ENCODE measurements at places on chromosomes 3 and 15.

GRCh38 chr15:73389539-73389938, 20.8 kb upstream of the HCN4 start:
- H3K36me3 ChIP-seq: no peaks in the 10 kb centered on the region
- H3K4me3 ChIP-seq: no peak overlapping the region
- DNase-seq: no peak
- H3K27me3 ChIP-seq: peaks cover 12% of the 10 kb centered on the region
- no peak overlapping the region for H3K27ac ChIP-seq

DNA sequence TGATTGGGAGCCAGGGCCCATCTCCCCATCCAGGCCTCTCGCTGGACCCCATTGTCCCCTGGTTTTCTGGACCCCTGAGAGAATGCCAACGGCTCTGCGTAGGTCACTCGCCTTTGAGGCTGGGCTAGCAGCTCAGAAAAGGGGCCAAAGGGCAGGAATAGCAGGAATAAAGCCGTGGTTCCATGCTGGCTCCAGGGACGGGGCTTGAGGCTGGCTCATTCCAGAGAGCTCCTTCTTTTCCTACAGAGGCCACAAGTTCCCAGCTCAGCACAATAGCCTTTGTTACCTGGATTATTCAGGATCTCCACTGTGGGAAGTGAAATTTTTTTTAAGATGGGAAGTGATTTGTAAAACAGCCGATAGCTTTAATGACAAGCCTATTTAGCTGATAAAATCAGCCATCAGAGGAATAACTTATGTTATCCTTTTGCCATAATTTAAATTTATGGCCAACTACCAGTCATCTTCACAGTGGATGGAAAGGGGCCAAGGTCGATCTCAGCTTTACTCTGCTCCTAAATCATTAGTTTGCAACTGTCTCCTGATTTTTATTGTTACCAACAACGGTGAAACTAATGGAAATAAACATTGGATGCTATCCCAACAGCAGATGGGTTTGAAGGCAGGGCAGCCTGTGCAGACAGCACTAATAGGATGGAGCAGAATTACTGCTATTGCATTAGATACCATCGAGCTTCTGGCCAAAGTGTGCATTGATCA, 124.3 kb downstream of the TMEM266 start:
- peaks cover 1% of the 10 kb centered on the region for H3K36me3 ChIP-seq
- DNase-seq: no peak
- no peak overlapping the region for H3K4me3 ChIP-seq
- H3K4me1 ChIP-seq: peaks cover 15% of the 10 kb centered on the region
- peaks cover 64% of the 10 kb centered on the region for H3K27me3 ChIP-seq

DNA sequence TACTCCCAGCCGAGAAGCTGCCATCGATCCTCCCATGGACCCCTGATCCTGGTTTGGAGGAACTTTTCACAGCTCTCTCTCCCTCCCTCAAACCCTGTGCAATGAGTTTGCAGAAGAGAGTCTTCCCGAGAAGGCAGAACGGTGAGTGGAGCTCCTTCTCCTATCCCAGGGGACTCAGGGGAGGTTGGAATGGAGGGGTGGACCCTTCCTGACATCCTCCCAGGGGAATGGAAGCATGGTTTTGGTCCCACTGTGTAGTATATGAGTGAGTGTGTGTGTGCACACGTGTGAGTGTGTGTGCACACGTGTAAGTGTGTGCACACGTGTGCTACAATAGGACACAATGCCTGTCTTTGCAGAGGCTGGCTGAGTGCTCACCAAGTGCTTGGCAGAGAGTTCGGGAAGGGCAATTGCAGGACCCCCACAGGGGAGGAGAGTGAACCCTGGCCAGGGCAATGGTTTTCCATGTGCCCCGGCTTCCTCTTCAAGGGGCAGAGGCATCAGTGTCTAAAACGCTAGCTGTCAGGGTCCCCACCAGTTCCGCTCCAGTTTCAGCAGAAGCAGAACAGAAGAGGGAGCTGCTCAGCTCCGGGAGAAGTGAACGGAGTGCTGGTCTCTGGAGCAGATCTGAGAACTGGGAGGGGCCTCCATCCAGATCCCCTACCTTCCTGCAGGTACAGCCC, 13.8 kb upstream of the IL16 start:
- no peak for DNase-seq
- peaks cover 59% of the 10 kb centered on the region for H3K27me3 ChIP-seq
- H3K4me3 ChIP-seq: no peak overlapping the region
- peaks cover 11% of the 10 kb centered on the region for H3K4me1 ChIP-seq
- H3K27ac ChIP-seq: no peak overlapping the region
- no peaks in the 10 kb centered on the region for H3K36me3 ChIP-seq

DNA sequence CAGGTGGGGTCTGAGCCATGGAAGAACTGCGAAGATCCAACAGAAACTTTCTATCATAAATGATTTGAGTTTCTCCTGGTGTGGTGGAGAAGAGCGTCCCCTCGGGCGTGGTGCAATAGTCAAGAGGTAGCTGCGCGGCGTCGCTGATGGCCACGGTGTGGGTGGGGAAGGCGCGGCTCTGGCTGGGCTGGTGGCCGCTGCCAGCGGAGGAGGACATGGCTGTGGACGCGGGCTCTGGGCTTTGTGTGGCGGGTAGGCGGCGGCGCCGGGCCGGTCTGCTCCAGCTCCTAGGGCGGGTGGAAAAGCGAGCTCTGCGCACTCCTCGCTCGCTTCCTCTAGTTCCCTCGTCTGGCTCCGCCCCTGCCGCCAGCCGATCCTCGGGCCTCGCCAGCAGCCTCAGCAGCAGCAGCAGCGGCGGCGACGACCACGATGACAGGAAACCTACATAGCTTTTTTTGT, 5.9 kb downstream of the STARD9 start:
- H3K4me1 ChIP-seq: peaks cover 46% of the 10 kb centered on the region
- peak overlapping the region; percentile 79 for H3K27ac ChIP-seq
- peaks cover 4% of the 10 kb centered on the region for H3K27me3 ChIP-seq
- H3K4me3 ChIP-seq: peak overlapping the region; percentile 79
- H3K36me3 ChIP-seq: peaks cover 3% of the 10 kb centered on the region
- DNase-seq: peak; percentile 92

GRCh38 chr15:49148727-49149126, 6.7 kb downstream of the COPS2 start:
- H3K4me3 ChIP-seq: no peak overlapping the region
- no peak for DNase-seq
- H3K4me1 ChIP-seq: peaks cover 44% of the 10 kb centered on the region
- H3K27ac ChIP-seq: no peak overlapping the region
- peaks cover 19% of the 10 kb centered on the region for H3K36me3 ChIP-seq
- H3K27me3 ChIP-seq: no peaks in the 10 kb centered on the region

DNA sequence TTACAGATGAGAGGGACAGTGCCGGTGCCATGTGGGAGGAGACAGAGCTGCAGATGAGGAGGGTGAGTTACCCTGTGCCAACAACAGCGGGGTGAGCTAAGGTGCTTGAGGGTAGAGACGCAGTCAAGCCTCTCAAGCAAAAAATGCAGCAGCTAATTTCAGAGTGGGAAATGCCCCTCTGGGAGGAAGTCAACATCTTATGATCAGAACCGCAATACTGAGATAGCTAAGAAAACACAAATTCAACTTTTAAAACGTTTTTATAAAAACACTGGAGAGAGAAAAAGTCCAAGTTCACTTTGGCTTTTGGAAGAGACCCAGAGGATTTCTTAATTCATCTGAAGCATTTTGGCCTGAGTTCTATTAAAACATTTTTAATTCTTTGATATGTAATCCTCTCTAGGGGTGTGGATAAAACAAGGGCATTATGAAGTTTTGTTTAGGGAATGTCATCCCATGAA, 319.2 kb downstream of the SLC9A9 start:
- DNase-seq: no peak
- no peak overlapping the region for H3K4me3 ChIP-seq
- no peaks in the 10 kb centered on the region for H3K27me3 ChIP-seq
- no peak overlapping the region for H3K27ac ChIP-seq
- no peaks in the 10 kb centered on the region for H3K36me3 ChIP-seq

- DNase-seq: peak; percentile 43
- peaks cover 27% of the 10 kb centered on the region for H3K36me3 ChIP-seq
- no peaks in the 10 kb centered on the region for H3K27me3 ChIP-seq
- H3K27ac ChIP-seq: peak overlapping the region; percentile 87
Measured at GRCh38 chr15:42604894-42605744, 29.7 kb downstream of the STARD9 start.

DNA sequence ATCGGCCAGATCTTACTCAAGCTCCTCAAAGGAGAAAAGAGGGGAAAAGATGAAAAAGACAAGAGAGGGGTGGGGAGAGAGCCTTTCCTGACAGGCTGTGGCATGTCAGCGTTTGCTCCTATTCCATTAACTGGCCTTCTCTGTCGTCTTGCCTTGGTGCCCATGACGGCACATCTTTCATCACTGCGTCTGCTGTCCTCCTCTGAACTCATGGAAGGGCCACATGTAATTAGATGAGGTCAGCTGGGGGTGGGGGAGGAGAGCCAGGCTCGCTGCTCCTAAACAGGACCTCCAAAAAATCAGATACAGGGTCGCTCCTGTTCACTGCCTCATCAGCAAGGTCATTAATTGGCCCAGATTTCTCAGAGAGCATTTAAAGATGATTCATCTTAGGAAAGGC, 49.7 kb downstream of the LRTM1 start:
- no peaks in the 10 kb centered on the region for H3K4me1 ChIP-seq
- no peak overlapping the region for H3K4me3 ChIP-seq
- no peak overlapping the region for H3K27ac ChIP-seq
- DNase-seq: no peak
- H3K36me3 ChIP-seq: no peaks in the 10 kb centered on the region
- no peaks in the 10 kb centered on the region for H3K27me3 ChIP-seq

DNA sequence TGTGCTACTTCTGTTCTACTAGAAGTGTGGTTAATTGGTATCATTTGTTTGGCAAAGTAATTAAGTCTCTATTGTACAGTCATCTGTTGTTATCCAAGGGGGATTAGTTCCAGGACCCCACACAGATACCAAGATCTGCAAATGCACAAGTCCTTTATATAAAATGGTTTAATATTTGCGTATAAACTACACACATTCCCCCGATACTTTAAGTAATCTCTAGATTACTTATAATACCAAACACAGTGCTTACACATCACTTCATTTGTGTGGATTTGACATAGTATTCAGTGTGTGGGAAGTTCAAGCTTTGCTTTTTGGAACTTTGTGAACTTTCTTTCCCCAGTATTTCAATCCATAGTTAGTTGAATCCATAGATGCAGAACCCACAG, 50.5 kb upstream of the ABI3BP start:
- DNase-seq: no peak
- no peaks in the 10 kb centered on the region for H3K36me3 ChIP-seq
- no peak overlapping the region for H3K4me3 ChIP-seq
- no peak overlapping the region for H3K27ac ChIP-seq

- DNase-seq: no peak
- no peaks in the 10 kb centered on the region for H3K4me1 ChIP-seq
- no peaks in the 10 kb centered on the region for H3K27me3 ChIP-seq
- no peaks in the 10 kb centered on the region for H3K36me3 ChIP-seq
- no peak overlapping the region for H3K27ac ChIP-seq
Measured at GRCh38 chr15:30036036-30036703, 46.6 kb upstream of the GOLGA8J start.

DNA sequence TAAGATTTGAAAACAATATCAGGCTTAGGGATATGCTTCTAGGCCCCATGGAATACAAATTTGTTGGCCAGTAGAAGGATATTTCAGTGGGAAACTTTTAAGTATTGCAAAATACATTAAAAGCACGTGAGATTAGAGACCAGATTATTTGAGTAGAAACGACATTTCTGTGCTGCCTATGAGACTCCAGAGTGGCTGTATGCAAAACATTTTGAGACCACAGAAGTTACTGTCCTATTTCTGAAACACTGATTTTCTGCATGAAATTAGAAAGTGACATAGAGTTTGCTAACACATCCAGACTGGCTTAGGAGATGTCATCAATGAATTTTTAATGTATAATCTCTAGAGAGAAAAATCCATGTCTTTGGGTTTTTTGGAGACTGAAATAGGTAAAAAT, 99.8 kb downstream of the KCNH8 start:
- no peaks in the 10 kb centered on the region for H3K36me3 ChIP-seq
- no peaks in the 10 kb centered on the region for H3K27me3 ChIP-seq
- no peak for DNase-seq
- no peaks in the 10 kb centered on the region for H3K4me1 ChIP-seq

- peaks cover 2% of the 10 kb centered on the region for H3K4me1 ChIP-seq
- H3K27me3 ChIP-seq: peaks cover 48% of the 10 kb centered on the region
- H3K4me3 ChIP-seq: no peak overlapping the region
- no peak overlapping the region for H3K27ac ChIP-seq
- no peaks in the 10 kb centered on the region for H3K36me3 ChIP-seq
- no peak for DNase-seq
Measured at GRCh38 chr15:60264566-60264965, 133.2 kb downstream of the ANXA2 start.

DNA sequence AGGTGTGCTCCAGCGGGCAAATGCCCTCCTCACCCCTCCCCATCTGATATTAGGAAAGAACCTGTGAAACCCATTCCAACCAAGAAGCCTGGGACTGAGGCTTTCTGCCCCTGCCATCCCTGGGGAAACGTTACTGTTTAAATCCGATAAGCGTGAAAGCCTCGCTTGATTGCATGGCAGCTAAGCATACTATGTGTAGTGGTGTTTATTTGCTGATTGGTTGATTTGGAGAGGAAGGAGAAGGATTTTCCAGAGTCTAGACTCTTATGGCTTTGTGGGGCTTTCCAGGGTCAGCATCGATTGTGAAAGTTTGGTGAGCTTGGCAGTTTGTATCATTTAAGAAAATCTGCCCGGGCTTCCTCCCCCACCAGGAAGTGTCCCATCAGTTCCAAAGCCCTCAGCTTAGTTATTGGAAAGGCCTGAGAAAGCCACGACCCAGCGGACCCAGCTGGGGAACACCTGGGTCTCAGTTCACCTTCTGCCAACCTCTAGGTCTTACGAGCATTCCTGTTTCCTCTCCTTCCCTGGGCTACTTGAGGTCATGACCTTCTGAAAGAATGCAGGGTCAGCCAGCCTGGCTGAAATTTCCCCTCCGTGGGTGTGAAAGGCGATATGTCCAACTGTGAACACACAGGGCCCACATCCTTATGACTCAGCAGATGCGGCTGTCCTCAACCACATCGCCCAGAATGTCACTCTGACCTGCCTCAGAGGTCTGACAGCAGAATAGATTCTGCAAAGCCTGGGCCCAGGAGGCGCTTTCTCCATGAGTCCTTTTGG, 62.8 kb upstream of the HERC1 start:
- peaks cover 79% of the 10 kb centered on the region for H3K4me1 ChIP-seq
- DNase-seq: peak; percentile 86
- peak overlapping the region; percentile 11 for H3K4me3 ChIP-seq
- peak overlapping the region; percentile 74 for H3K27ac ChIP-seq
- no peaks in the 10 kb centered on the region for H3K27me3 ChIP-seq
